Stimulated activated CD4-positive, alpha-beta T cell treated with anti-CD3 and anti-CD28 coated beads, TNF-alpha, amount 100 ng/mL, for 24 hours (primary cell): ENCODE measurements at places on chromosomes 11 and 22.

DNA sequence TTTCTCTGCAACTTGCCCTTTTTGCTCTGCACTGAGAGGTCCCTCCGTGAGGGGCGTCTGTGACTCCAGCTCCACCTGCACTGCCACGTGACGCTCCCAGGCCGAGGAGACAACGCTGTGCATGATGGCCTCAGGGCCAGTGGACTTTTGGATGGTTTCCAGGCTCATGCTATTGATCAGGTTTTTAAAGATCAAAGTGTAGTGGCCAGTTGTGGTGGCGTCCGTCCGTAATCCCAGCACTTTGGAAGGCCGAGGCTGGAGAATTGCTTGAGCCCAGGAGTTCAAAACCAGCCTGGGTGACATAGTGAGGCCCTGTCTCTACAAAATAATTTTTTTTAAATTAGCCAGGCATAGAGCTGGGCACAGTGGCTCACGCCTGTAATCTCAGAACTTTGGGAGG lies 16.1 kb downstream of the RPL3 start:
- no peak for DNase-seq

- no peak for DNase-seq
These were observed 39.0 kb upstream of the CD44 start for GRCh38 chr11:35100013-35100383.

- no peak for DNase-seq
These were observed 111.5 kb downstream of the PKNOX2 start for GRCh38 chr11:125275905-125276618.

DNA sequence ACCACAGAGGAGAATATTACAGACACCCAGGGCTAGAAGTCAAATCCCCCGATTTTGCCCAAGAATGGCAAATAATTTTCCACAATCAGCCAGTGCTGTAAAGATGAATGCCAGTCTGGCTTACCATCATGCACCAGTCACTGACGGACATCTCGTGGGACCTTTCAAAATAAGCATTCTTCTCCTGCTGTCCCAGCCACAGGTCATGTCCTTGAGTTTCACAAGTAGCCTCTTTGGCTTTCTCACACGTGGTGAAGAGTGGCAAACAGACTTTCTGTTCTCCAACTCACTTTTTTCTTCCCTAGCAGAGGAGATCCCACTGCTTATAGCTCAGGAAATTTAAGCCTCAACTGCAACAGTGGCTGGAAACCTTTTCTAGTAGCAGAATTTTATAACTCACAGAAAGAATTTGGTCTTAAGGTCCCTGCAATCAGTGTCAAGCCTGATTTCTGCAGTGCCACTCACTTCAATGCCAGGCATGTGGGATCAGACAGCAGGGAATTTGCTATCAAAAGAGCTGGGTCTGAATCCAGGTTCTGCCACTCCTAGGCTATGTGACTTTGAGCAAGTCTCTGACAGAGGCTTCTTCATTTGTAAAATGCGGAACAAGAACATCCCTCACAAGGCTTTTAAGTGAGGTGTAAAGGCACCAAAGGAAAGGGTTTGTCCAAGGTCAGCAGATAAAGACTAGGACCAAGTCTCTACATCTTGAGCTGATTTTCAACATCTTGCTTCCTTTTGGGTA lies 3.6 kb downstream of the PIK3IP1 start:
- no peak for DNase-seq

DNA sequence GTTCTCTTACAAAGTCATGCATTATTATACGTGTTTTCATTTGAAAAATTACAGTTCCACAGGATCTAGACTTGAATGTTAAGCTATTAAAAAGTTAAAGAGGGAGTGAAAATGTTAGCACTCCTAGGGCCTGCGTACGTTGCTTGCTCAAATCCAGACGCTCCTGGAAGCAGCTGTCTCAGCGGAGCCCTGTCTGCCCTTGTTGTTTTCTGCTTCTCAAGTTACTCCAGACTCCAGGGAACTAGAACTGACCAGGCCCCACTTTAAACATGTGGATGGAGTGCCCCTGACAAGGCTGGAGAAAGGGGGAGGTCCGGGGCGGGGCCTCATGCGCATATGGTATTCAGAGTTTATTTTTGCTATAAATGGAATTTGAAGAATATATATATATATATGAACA lies 9.6 kb downstream of the PARVB start:
- DNase-seq: no peak

- DNase-seq: peak; percentile 40
These were observed 1.3 kb downstream of the DENND5A start for GRCh38 chr11:9263840-9264315.
